Stimulated activated CD8-positive, alpha-beta memory T cell treated with anti-CD3 and anti-CD28 coated beads, Interleukin-12 subunit alpha, Interleukin-12 subunit beta, amount 100 ng/mL, for 1 hour (primary cell): ENCODE measurements at places on chromosomes 3 and 15.

DNA sequence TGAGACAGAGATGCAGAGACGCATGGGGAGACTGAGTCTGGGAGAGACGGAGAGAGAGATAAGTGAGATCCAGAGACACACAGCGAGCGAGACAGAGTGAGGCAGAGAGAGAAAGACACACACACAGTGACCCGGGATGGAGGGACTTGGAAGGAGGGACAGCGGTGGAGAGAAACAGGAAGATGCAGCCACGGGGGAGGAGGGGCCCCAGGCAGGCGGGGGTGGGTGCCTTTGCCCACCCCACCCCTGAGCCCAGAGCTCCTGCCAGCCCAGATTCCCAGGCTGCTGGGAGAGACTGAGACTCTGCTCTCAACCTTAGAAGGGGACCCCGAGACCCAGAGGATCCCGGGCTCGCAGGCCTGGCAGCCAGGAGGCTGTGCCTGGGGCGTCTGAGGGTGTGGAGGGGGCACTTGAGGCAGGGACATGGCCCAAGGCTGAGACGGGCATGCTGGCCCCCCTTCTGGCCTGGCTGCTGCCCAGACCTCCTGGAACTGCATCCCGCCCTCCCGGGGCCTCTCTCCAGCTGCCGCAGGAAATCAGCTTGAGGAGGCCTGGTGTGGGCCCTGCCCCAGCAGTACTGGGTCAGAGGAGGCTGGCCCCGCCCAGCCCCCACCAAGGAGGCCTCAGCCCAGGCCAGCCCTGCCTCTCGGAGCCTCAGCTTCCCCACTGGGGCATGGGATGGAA is 18.1 kb downstream of the H1-8 start:
- DNase-seq = no peak

- no peak for DNase-seq
Measured at GRCh38 chr3:25094932-25095685, 333.0 kb upstream of the RARB start.

GRCh38 chr3:72336821-72337479 is 511.3 kb downstream of the SHQ1 start:
- no peak for DNase-seq

DNA sequence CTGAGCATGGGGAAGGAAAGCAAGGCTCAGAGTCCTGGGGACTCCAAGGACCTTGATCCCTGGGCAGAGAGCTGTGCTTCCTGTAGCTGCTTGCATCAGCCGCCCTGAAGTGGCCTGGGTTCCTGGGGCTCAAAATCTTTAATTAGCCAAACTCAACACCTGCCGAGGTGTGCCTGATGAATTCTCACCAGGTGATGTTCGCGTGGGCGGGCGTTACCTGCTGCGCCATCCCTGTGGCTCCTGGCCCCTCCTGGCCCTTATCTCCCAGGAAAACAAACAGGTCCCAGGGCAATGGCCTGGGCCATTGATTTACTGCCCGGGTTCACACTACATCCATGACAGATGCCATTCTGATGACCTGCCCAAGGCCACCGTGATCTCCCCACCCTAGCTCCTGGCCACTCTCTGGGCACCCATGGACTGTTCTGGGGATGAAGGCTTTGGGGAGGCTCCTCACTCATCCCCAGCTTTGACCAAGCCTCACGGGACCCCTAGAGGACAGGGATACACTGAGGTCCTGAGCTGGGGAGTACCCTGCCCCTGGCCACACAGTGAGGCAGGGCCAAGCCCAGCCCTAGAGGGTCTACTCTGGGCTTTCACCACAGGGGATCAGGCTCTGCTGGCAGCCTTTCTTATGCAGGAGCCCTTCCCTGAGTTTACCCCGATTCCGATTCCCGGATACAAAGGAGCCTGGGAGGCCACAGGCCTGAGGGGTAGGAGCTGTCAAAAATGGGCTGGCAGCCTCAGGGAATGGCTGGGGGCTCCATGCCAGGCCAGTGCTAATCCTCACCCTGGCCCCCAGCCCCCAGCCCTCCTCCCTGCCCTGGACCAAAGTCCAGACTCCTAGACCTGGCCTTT is 5.7 kb downstream of the SLC38A3 start:
- DNase-seq = no peak

GRCh38 chr3:150232992-150233451 is 175.1 kb upstream of the TSC22D2 start:
- no peak for DNase-seq
